ENCODE measurements at places on chromosomes 2 and 18.

GRCh38 chr2:102142829-102143449, 393 bp downstream of the IL1R1 start:
- no peak for DNase-seq

DNA sequence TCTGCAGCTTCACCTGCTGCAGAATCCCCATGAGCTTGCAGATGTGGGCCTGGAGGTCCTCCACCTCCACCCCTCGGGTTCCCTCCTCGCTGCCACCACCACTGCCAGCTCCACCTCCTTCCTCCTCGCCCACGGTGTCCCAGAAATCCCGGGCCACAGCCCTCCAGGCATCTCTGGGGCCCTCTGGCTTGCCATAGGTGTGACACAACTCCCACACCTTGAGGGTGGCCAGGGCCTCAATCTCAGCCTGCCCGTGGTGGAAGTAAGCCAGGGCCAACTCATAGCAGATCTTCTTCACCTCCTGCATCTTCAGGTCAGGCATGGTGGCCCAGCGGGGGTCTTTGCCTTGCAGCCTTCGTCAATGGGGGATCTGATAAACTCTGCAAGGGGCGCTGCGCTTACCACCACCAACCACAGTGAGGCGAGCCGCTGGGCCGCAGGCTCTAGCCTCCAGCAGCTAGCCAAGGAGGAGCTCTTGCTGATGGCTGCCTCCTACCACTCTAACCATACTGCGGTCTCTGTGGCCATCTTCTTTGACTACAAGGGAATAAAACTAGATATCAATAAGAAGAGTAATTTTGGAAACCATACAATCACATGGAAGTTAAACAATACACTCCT, 36.1 kb upstream of the ANKRD62 start:
- no peak for DNase-seq

DNA sequence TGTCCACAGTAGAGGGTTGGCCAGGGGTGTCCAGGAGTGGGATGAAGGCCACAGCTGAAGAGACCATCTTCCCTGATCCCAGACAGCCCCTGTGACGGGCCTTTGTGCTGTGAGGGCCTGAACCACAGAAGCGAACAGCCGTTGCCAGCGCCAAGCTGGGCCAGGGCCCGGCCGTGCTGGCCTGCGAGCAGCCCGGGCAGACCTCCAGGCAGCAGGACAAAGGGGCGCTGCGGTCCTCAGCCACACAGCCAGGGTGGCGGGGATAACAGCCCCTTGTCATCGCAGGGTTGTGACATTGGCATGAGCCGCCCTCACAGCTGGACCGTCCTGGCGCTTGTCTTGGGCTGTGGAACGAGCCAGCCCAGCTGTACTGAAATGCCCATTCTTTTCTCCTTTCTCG, 161.1 kb downstream of the FAM210A start:
- DNase-seq: no peak

GRCh38 chr2:242020196-242021004, 150.9 kb downstream of the RTP5 start:
- no peak for DNase-seq

DNA sequence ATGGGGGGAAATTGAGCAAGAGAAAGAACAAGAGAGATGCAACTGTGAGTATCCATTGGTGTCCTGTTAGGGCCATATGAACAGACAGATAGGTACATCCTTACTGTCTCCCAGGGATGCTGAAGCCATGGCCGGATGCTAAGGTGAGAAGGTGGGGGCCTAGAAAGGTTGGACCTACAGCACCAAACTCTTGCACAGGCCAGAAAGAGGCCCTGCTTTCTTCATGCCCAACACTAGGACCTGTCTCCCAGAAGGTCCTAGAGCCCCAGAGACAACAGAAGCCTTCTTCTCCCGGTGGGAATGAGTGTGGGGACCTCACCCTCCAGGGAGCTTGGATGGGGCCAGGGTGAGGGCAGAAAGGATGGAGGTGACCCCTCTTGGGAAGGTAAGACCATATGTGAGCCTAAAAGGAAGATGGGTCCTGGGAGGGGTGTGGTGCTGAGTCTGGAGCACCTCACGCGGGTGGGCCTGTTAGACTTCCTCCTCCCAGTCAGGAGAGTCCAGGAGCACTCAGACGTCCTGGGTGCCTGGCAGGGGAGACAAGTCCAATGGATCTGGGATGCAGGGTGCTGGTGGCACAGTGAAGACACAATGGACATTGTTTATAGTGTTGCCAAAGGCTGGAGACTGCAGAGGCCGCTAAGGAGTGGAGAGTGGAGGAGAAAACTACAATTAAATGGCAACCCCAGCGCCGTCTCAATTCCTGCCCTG, 265.3 kb downstream of the CYP26B1 start:
- DNase-seq: no peak

Measured in stimulated activated CD4-positive, alpha-beta T cell treated with anti-CD3 and anti-CD28 coated beads, Interleukin-4, amount 100 ng/mL, for 24 hours (primary cell).